Naive thymus-derived CD8-positive, alpha-beta T cell (primary cell): ENCODE measurements at places on chromosomes 2 and 18. TPM values are rescaled to one million over a fixed set of nuclear protein-coding genes. Genes with fewer than 3 reads are reported as not detected.

AMER3 gene
- not detected for polyA plus RNA-seq

RNF149 gene
- polyA plus RNA-seq: 41.6 TPM

NABP1 gene
- polyA plus RNA-seq: 4.0 TPM

CCDC93 gene
- polyA plus RNA-seq: 3.8 TPM

MC5R gene
- polyA plus RNA-seq: not detected

GTF3C2 gene
- 46.1 TPM for polyA plus RNA-seq

IRS1 gene
- 0.51 TPM for polyA plus RNA-seq

COLEC12 gene
- polyA plus RNA-seq: not detected

CCDC74B gene
- polyA plus RNA-seq: 0.57 TPM

EPHA4 gene
- 4.5 TPM for polyA plus RNA-seq

RALB gene
- 17.6 TPM for polyA plus RNA-seq

SLC9A4 gene
- not detected for polyA plus RNA-seq

NPPC gene
- not detected for polyA plus RNA-seq

PLEK gene
- polyA plus RNA-seq: 148 TPM

SERPINB2 gene
- polyA plus RNA-seq: 0.09 TPM

LGALSL gene
- 1.4 TPM for polyA plus RNA-seq

NEUROD1 gene
- polyA plus RNA-seq: not detected

GDF7 gene
- 0.05 TPM for polyA plus RNA-seq

PRKAG3 gene
- not detected for polyA plus RNA-seq

L3MBTL4 gene
- not detected for polyA plus RNA-seq

NBAS gene
- polyA plus RNA-seq: 20.6 TPM

IKZF2 gene
- 2.9 TPM for polyA plus RNA-seq

PDE11A gene
- polyA plus RNA-seq: not detected

CROCC2 gene
- polyA plus RNA-seq: not detected

CTLA4 gene
- polyA plus RNA-seq: 2.3 TPM

MYO1B gene
- polyA plus RNA-seq: 0.43 TPM

GCG gene
- not detected for polyA plus RNA-seq

CLEC4F gene
- not detected for polyA plus RNA-seq

VWA3B gene
- polyA plus RNA-seq: 0.63 TPM

MRPL30 gene
- polyA plus RNA-seq: 19.1 TPM

AGFG1 gene
- polyA plus RNA-seq: 24.6 TPM

NMS gene
- polyA plus RNA-seq: not detected

SCN1A gene
- not detected for polyA plus RNA-seq

RAB6C gene
- not detected for polyA plus RNA-seq

BCS1L gene
- 21.0 TPM for polyA plus RNA-seq

TUBA3E gene
- polyA plus RNA-seq: not detected

SF3B6 gene
- polyA plus RNA-seq: 161 TPM

CPO gene
- polyA plus RNA-seq: not detected

TNS1 gene
- not detected for polyA plus RNA-seq

GALR1 gene
- not detected for polyA plus RNA-seq

MARS2 gene
- polyA plus RNA-seq: 12.7 TPM

COL6A3 gene
- 1.8 TPM for polyA plus RNA-seq

HOXD1 gene
- polyA plus RNA-seq: not detected

ZSWIM2 gene
- not detected for polyA plus RNA-seq

CAPN14 gene
- polyA plus RNA-seq: 0.09 TPM

RAB1A gene
- polyA plus RNA-seq: 41.7 TPM

ZSCAN30 gene
- 5.2 TPM for polyA plus RNA-seq

LRRTM4 gene
- polyA plus RNA-seq: not detected

KCNG2 gene
- polyA plus RNA-seq: not detected

VIT gene
- polyA plus RNA-seq: not detected

SLC19A3 gene
- polyA plus RNA-seq: not detected

NOSTRIN gene
- polyA plus RNA-seq: not detected

SPDYA gene
- polyA plus RNA-seq: not detected

IL1F10 gene
- polyA plus RNA-seq: not detected

PSD4 gene
- polyA plus RNA-seq: 44.1 TPM

SOX11 gene
- polyA plus RNA-seq: not detected
